ENCODE measurements at places on chromosomes 6 and 20. TPM values are rescaled to one million over a fixed set of nuclear protein-coding genes. Genes with fewer than 3 reads are reported as not detected.

The TSHZ2 gene
- not detected for polyA plus RNA-seq

The SIM1 gene
- not detected for polyA plus RNA-seq

The SLC24A3 gene
- polyA plus RNA-seq, result not detected

The TUBB1 gene
- 1.9 TPM for polyA plus RNA-seq

The PAK5 gene
- not detected for polyA plus RNA-seq

The ECI2 gene
- 114 TPM for polyA plus RNA-seq

The SCUBE3 gene
- polyA plus RNA-seq, result not detected

The SOX18 gene
- polyA plus RNA-seq, result 4.4 TPM

The SLC44A4 gene
- 13.6 TPM for polyA plus RNA-seq

The BCKDHB gene
- polyA plus RNA-seq, result 9.6 TPM

The TPBG gene
- polyA plus RNA-seq, result 0.88 TPM

The GMPR gene
- polyA plus RNA-seq, result 45.6 TPM

The LTB gene
- polyA plus RNA-seq, result 0.07 TPM

The OR12D3 gene
- polyA plus RNA-seq, result not detected

The SLC22A23 gene
- polyA plus RNA-seq, result 4.7 TPM

The BMP5 gene
- polyA plus RNA-seq, result not detected

The XKR7 gene
- polyA plus RNA-seq, result not detected

The TDRD6 gene
- polyA plus RNA-seq, result 0.53 TPM

The SALL4 gene
- polyA plus RNA-seq, result 0.03 TPM

The SLC32A1 gene
- polyA plus RNA-seq, result not detected

The RIMS1 gene
- polyA plus RNA-seq, result not detected

The ZDHHC14 gene
- 13.5 TPM for polyA plus RNA-seq

The SPTLC3 gene
- polyA plus RNA-seq, result not detected

The ECT2L gene
- not detected for polyA plus RNA-seq

The GRM1 gene
- not detected for polyA plus RNA-seq

The ZMYND8 gene
- polyA plus RNA-seq, result 63.9 TPM

The FAM217A gene
- not detected for polyA plus RNA-seq

The OR2B3 gene
- not detected for polyA plus RNA-seq

The BNIP5 gene
- not detected for polyA plus RNA-seq

The HUS1B gene
- polyA plus RNA-seq, result 0.32 TPM

The SIRPD gene
- not detected for polyA plus RNA-seq

The MRPL18 gene
- polyA plus RNA-seq, result 220 TPM

The HLA-DOA gene
- polyA plus RNA-seq, result not detected

The TBXT gene
- not detected for polyA plus RNA-seq

The RIPOR3 gene
- polyA plus RNA-seq, result 66.4 TPM

The SNAP91 gene
- polyA plus RNA-seq, result not detected

The GGTLC1 gene
- not detected for polyA plus RNA-seq
